SJCRH30 (cell line): ENCODE measurements at places on chromosomes 1 and 21. TPM values are rescaled to one million over a fixed set of nuclear protein-coding genes. Genes with fewer than 3 reads are reported as not detected.

The F3 gene
- 13.2 and 13.8 TPM in 2 replicates for total RNA-seq

The NPR1 gene
- 0.06 TPM in 1 of 2 replicates, not detected in the other for total RNA-seq

The FOXD2 gene
- total RNA-seq, result 1.7 and 2.2 TPM in 2 replicates

The HCRTR1 gene
- not detected in 2 replicates for total RNA-seq

The GOLT1A gene
- total RNA-seq, result not detected in 2 replicates

The WLS gene
- 38.1 and 43.2 TPM in 2 replicates for total RNA-seq

The CD52 gene
- total RNA-seq, result not detected in 2 replicates

The SPRR2B gene
- not detected in 2 replicates for total RNA-seq
